Smooth muscle cell of the pulmonary artery (primary cell): ENCODE measurements at places on chromosomes 12 and 14. TPM values are rescaled to one million over a fixed set of nuclear protein-coding genes. Genes with fewer than 3 reads are reported as not detected.

The BIN2 gene
- total RNA-seq: not detected in 2 replicates

The DMAC2L gene
- total RNA-seq: 4.2 and 6.5 TPM in 2 replicates

The SIX6 gene
- total RNA-seq: not detected in 2 replicates

The YLPM1 gene
- total RNA-seq: 41.1 and 45.9 TPM in 2 replicates

The RHOJ gene
- total RNA-seq: 5.0 and 11.6 TPM in 2 replicates

The RASSF3 gene
- total RNA-seq: 25.7 TPM in 2 replicates

The SNW1 gene
- total RNA-seq: 31.3 and 41.9 TPM in 2 replicates

The RPL10L gene
- not detected in 2 replicates for total RNA-seq

The RAD9B gene
- 0.40 and 0.46 TPM in 2 replicates for total RNA-seq

The C2CD5 gene
- total RNA-seq: 19.4 and 27.4 TPM in 2 replicates

The LHX5 gene
- not detected in 2 replicates for total RNA-seq

The PLEKHD1 gene
- total RNA-seq: under 0.01 and 0.07 TPM in 2 replicates

The NOXRED1 gene
- 0.33 and 0.40 TPM in 2 replicates for total RNA-seq

The ENDOU gene
- total RNA-seq: 0.40 and 0.52 TPM in 2 replicates

The GPR68 gene
- 1.4 and 10.6 TPM in 2 replicates for total RNA-seq

The KRT3 gene
- not detected in 2 replicates for total RNA-seq

The RFLNA gene
- 5.7 and 14.8 TPM in 2 replicates for total RNA-seq

The FOXA1 gene
- not detected in 2 replicates for total RNA-seq

The KRT83 gene
- not detected in 2 replicates for total RNA-seq

The MAP3K9 gene
- total RNA-seq: under 0.01 and 0.07 TPM in 2 replicates

The KLRD1 gene
- total RNA-seq: 0.50 and 0.65 TPM in 2 replicates

The KRT71 gene
- total RNA-seq: not detected in 2 replicates

The FZD10 gene
- total RNA-seq: not detected in 2 replicates

The INHBC gene
- not detected in 2 replicates for total RNA-seq

The MAP1LC3B2 gene
- total RNA-seq: 0.52 and 0.89 TPM in 2 replicates

The TUNAR gene
- not detected in 2 replicates for total RNA-seq

The LRP1-AS gene
- total RNA-seq: 0.20 TPM in 1 of 2 replicates, not detected in the other

The JPH4 gene
- not detected in 2 replicates for total RNA-seq

The TGFB3 gene
- 12.0 and 21.3 TPM in 2 replicates for total RNA-seq

The HOXC12 gene
- not detected in 2 replicates for total RNA-seq

The TTC9 gene
- total RNA-seq: 0.23 and 1.8 TPM in 2 replicates
